IPS-NIHi11 (cell line): ENCODE measurements at places on chromosomes 16 and 17.

- no peak for DNase-seq
These were observed 207.0 kb downstream of the MSI2 start for GRCh38 chr17:57463103-57463885.

GRCh38 chr17:59154292-59154720 lies 680 bp downstream of the SKA2 start:
- DNase-seq, result peak; percentile 18

GRCh38 chr17:79944821-79945391 lies 90.8 kb downstream of the TBC1D16 start:
- no peak for DNase-seq

DNA sequence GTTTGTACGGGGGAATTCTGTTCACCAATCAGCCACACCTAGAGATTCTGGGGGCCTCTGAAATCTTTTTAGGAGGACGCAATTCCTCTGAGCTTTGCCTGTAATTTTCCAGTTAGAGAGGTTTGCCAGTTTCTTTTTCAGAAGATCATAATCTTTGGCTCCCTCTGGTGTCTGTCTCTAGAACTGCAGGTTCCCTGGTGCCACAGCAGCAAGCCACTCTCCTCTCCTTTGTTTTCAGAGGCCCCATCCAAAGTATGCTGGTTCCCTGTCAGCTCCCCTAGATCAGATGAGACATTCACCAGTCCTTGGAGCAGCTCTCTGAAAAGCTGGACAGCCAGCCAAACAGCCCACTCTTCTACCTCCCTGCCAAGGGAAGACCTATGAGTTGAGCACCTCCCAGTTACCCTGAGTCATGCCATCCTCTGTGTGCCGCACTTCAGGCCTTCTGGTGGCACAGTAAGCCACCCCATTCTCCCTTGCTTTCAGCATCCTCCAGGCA lies 36.1 kb downstream of the RNF112 start:
- peak; percentile 81 for DNase-seq

DNA sequence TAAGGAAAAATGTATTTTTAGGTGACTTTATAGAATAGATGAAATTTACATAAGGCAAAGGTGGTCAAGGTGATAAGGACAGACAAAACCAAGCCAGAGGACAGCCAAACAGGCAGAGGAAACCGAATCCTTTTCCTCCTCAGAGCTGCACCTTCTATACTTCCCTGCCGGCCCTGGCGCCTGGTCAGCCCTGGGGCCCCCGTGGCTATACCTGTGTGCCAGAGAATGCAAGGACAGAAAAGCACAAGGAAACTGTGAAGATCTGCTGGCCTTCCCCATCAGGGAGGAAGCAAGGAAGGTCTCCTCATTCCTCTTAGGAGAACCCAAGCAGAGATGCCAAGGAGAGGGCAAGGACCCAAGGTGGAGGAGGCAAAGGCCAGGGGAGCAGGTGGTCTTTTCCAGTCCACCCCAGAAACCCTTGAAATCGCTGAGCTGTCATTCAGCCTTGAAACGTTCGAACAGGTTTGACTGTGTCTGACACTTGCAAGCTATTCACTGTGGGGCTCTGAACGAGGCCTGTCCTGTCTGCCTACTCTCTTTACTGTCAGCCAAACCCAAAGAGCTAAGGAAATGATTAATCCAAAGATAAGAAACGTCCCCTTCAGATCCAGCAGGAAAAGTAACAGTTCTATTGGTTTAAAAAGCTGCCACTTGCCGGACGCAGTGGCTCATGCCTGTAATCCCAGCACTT lies 114.4 kb downstream of the XYLT1 start:
- DNase-seq, result no peak

DNA sequence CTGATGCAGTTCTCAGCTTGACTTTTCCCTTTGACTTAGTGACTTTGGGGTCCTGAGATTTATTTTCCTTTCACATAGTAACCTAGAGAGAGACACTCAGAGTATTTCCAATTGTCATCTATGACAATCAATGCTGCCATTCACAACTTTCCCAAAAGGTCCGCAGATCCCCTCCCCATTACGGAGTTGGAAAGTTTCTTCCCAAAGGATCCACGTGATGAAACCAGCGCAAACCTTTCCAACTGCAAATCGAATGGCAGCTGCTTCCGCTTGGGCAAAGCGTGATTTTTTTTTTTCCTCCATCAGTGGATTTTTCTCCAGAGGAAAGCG lies 538 bp upstream of the FCSK start:
- DNase-seq, result no peak

- no peak for DNase-seq
These were observed 249.7 kb upstream of the TBX2 start for GRCh38 chr17:61149862-61150362.

- DNase-seq, result no peak
These were observed 11.9 kb downstream of the TVP23A start for GRCh38 chr16:10806698-10807097.

- DNase-seq, result no peak
These were observed 1.1 kb downstream of the KSR1 start for GRCh38 chr17:27457360-27457715.

- DNase-seq, result peak; percentile 25
These were observed 40.4 kb upstream of the CORO6 start for GRCh38 chr17:29663155-29663554.

DNA sequence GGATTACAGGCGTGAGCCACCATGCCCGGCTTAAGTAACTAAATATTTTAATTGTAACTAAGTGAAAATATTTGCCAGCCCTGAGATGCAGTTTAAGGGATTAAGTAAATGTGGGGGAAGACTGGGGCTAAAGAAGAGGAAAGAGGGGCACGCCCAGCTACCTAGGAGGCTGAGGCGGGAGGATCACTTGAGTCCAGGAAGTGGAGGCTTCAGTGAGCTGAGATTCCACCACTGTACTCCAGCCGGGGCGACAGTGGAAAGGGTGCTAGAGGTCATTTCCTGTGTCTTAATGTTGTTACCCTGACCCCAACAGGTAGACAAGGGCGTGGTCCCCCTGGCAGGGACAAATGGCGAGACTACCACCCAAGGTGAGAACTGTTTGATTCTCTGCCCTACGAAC lies 2.8 kb downstream of the ALDOA start:
- no peak for DNase-seq

DNA sequence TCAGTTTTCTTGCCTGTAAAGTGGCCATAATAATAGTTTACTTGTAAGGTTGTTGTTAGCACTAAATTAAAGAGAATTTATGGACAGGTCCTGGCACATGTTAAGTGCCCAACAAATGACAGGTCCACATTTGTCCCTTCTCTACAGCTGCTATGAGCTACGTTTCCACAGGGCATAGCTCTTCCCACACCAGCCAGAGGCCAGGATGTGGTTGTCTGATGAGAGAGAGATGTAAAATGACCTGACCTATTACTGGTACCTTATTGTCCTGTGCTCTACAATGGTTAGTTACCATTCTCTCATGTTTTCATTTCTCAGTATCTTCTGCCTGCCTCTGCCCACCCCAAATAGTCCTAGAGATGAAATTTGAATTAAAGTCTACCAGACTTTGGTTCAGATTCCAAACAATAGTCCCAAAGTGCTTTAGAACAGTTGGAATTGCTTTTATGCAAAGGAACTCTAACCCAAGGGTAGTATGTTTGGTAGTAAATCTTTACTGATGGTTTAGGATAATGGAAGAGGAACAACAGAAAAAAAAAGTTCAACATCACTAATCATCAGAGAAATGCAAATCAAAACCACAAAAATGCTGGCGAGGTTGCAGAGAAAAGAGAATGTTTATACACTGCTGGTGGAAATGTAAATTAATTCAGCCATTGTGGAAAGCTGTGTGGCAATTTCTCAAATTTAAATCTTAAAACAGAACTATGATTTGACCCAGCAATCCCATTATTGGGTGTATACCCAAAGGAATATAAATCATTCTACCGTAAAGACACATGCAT lies 57.1 kb upstream of the ANKFN1 start:
- no peak for DNase-seq

- DNase-seq, result no peak
These were observed 10.2 kb downstream of the ARHGEF15 start for GRCh38 chr17:8320262-8320661.

DNA sequence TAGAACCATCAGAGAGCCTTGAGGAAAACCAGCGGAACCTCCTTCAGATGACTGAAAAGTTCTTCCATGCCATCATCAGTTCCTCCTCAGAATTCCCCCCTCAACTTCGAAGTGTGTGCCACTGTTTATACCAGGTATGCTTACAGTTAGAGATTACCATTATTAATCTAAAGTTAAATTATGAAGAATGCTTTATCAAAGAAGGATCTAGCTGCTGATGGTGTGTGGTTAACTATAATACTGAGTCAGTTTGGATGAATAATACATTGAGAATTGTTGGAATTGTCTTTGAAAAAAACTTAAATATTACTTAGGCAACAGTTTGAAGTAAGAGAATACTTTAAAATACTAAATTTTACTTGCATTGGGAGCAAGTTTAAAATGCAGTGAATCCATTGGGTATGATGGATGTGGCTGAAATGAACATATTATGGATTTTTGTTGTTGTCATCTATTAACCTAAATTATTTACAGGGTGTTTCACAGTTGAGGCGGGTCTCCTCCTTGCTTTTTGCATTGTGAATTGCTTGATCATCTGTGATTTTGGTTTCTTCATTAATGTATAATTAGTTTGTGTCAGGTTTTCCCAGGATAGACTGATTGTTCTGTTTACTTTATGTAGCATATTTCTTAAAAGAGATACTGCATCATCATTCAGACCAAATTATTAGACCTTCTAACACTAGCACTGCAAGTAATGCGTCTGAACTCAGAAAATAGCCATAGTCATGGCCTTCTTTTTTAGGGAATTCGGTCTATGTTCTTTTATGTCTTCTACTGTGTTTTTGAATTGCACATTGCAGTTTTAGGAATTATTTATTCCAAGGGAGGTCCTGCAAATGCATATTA lies 47.8 kb downstream of the OMG start:
- DNase-seq, result no peak

DNA sequence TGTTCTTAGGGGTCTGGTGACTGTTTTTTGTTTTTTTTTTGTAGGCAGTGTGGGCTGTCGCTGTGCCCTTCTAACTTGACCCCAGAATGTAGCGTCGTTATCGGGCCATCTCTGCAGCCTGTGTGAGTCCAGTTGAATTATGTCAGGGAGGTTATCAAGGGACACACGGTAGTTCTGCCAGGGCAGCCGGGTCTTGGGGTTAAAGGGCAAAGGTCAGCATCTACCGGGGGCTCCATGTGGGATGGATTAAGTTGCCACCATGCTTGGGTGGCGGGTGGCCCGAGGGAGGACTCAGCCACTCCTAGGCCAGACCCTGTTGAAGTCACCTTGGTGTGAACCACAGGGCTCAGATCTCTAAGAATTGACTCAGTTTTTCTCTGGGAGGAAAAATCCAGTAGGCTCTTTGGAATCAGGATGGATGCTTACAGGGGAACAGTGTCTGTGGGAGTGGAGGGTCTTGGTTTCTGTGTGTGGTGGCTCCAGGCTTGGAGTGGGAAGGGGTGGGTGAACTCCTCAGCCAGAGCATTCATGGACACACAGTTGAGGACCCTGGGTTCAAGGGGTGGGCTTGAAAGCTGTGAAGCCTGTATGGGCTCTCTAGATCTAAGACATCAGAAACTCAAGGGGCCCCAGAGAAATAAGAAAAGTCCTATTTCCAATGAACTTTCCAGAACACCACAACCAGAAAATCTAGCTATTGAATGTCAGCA lies 191.7 kb downstream of the IRF8 start:
- DNase-seq, result no peak

GRCh38 chr17:38715216-38715943 lies 10.3 kb downstream of the MLLT6 start:
- DNase-seq, result no peak

- DNase-seq, result no peak
These were observed 63.7 kb downstream of the ERCC4 start for GRCh38 chr16:13983625-13984024.

- no peak for DNase-seq
These were observed 305.6 kb downstream of the WWOX start for GRCh38 chr16:78405040-78405439.

GRCh38 chr16:20838240-20838639 lies 31.9 kb downstream of the REXO5 start:
- DNase-seq, result no peak

DNA sequence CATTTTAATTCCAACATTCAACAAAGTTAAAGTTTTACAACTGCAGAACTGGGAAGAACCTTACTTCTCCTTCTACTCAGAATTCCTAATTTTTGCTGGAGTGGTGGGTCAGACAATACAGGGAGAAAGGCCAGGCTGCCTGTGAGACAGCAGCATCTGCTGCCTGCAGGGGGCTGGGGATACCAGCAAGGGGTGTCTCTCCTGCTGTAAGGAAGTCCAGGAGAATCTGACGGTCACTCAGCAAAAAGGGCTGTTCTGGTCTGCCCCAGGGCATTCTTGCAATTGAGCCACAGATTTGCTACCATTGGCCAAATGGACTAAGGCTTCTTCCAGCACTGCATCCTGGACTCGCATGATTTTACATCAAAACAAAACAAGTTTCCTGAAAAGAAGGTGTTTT lies 426.6 kb upstream of the CDH11 start:
- peak; percentile 37 for DNase-seq

DNA sequence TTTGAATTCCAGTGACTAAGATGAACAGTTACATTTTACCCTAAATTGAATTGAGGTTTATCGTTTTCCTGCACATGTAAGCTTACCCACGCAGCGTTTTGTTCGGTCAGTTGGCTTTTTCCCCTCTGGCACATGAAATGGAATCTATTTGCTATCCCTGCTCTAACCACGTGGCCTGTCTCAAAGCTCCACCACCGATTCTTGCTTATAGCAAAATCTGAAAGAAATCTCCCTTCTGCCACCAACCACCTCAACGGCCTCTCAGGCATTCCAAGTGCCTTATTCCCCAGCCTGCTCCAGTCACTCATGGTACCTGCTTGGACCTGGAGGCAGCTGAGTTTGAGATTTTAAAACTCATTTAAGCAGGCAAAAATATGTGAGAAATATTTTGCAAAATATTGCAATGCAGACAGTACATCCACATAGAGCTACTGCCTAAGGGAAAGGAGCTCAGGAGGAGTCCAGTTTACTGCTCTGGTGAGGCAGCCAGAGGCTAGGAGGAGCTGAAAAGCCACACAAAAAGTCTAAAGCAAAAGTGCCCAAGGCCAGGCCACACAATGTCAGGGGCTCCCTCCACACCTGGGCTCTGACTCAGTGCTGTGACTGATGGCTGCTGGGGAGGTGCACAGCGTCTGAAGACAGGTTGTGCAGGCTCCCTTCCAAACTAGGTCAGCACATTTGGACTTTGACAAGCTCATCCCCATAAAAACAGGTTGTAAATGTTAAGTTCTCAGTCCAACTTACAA lies 26.4 kb downstream of the ARHGAP17 start:
- DNase-seq, result no peak

- peak; percentile 35 for DNase-seq
These were observed 120.8 kb upstream of the SEC14L1 start for GRCh38 chr17:77019893-77020379.

DNA sequence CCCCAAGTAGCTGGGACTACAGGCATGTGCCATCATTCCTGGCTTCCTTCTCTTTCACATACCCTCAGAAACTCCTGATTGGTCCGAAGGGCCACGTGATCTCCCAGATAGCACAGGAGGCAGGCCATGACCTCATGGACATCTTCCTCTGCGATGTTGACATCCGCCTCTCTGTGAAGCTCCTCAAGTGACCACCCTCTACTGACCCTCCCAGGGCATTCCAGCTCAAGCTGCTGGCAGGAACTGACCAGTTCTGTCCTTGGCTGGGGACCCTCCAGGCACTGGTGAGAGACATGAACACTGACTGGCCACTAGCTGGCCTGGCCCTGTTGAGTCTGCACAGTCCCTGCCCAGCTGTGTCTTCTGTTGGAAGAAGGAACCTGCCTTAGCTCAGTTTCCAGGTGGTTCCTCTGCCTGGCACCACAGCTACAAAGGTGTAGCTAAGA lies 5.6 kb downstream of the ERAL1 start:
- DNase-seq, result no peak

GRCh38 chr16:29662729-29663015 lies 375 bp upstream of the SPN start:
- no peak for DNase-seq

- peak; percentile 69 for DNase-seq
These were observed 29.6 kb downstream of the SGSM2 start for GRCh38 chr17:2366747-2367494.
